Astrocyte of the spinal cord (primary cell): ENCODE measurements at places on chromosomes 11 and 22.

DNA sequence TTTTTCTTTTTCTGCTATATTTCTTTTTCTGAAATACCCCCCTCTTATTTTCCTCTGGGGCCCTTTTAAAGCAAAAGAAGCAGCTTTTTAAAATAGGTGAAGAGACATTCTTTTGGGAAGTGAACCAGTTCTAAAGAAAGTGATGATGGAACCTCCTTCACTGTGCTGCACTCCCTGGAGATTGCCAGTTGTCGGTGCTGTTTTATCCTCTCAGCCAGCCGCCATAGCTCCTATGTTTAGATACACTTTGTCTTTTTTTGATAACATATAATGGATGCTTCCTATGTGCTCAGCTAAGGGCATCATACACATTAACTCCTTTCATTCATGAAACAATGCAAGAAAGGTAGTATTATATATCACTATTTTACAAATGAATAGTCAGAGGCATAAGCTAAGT, 14.0 kb downstream of the CFAP300 start:
- DNase-seq, result peak; percentile 22

GRCh38 chr22:45987136-45987861, 10.3 kb upstream of the WNT7B start:
- DNase-seq, result no peak

DNA sequence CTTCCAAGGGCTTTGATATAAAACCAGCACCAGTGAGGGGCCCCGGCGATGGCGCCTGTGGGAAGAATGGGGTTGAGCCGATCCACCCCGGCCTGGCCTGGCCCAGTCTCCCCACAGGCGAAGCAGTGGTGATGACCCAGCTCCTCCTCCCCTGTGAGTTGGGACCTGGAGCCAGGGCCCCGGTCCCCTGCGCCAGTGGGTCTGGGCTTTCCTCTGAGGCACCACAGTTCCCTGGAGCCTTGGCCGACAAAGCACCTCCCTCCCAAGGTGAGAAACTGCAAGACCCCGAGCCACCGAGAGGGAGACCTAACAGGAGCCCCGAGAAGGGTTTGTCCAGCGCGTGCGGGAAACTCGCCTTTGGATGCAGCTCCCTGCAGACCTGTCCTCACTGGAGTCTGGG, 942.9 kb downstream of the BRD1 start:
- DNase-seq, result no peak

GRCh38 chr22:27063406-27063805, 406.0 kb downstream of the MIAT start:
- DNase-seq, result no peak

GRCh38 chr11:9498457-9499078, 37.8 kb downstream of the ZNF143 start:
- no peak for DNase-seq

GRCh38 chr22:48619721-48620120, 1208.0 kb downstream of the BRD1 start:
- DNase-seq, result no peak

GRCh38 chr11:46181843-46182424, 60.7 kb upstream of the PHF21A start:
- DNase-seq, result no peak

DNA sequence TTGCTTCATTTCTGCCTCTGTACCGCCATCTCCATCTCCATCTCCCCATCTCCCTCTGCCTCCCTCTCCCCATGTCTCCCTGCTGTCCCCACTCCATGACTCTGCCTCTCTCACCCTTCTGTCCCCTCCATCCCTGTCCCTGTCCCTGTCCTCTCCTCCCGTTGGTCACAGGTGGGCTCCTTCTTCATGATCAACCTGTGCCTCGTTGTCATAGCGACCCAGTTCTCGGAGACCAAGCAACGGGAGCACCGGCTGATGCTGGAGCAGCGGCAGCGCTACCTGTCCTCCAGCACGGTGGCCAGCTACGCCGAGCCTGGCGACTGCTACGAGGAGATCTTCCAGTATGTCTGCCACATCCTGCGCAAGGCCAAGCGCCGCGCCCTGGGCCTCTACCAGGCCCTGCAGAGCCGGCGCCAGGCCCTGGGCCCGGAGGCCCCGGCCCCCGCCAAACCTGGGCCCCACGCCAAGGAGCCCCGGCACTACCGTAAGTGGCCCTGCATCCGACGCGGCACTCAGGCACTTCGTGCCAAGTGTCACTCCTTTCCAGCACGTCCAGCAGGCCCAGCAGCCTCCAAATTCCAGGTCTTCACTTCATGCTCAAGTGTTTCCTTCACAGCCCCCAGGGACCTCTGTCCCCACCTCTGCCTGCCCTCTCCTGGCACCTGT, 76.0 kb downstream of the CACNA1I start:
- DNase-seq, result no peak

DNA sequence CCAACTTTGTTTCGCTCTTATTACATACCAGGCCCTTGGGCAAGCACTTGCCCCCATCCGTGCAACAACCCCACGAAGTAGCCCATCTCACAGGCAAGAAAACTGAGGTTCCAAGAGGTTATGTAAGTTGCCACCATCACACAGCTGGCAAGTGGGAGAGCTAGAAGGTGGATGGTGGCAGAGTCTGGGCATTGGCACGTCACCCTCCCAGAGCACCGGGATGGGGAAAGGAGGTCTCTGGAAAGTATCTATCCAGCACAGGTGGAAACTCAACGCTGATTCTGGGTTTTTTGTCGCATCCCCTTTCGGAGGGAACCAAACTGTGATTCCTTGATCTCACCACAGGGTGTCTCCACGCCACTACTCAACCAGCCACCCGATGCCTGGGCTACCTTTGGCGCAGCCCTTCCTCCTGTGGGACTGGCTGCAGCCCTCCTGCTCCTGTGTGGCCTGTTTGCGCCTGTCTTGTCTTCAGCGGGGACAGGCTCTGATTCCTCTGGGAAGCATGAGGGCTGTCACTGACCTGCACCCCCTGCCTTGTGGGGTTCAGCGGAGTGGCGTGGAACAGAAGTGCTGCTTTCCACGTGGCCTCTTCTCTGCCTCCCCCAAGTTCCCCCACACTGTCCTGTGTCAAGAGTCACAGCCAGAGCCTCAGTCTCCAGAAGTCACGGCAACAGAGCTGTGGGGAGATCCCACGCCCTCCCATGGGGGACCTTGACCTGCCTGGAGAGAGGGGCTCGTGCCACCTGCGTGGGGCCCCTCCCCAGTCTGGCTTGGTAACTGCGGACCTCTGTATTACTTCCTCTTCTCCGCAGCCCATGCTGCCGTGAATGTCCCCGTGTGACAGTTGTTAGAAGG, 34.4 kb upstream of the TRIM29 start:
- peak; percentile 40 for DNase-seq

GRCh38 chr11:61310749-61311148, 15.6 kb upstream of the VWCE start:
- DNase-seq, result no peak
